ENCODE measurements at places on chromosomes 7 and 10.

GRCh38 chr7:143256932-143257331 is 6.3 kb upstream of the GSTK1 start:
- DNase-seq, result no peak

DNA sequence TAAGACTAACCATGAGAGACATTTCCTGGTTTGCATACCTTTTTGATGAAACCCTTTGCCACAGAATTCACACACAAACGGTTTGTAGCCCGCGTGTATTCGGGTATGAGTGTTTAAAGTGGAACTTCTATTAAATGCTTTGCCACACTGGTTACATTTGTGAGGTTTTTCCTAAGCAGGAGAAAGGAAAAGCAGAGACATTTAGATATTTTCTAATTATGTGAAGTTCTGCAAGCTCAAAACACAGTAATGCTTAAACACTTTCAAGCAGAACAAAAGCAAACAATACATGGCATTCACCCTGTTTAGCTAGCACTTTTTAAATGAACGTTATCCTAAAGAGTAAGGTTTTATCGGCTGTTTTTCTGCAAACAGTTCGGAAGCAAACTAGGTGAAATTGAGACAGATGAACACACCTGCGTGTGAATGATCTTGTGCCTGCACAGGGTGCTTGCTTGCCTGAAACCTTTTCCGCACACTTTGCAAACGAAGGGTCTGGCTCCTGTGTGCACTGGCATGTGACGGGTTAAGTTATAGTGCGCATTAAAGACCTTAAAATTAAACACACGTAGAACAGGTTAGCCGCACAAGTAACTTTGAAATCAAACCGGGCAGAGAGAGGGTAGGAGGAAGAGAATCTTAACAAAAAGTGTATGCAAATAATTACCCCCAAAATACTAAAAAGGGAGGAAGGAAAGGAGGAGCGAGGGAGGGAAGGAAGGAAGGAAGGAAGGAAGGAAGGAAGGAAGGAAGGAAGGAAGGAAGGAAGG is 1.6 kb downstream of the FEZF1 start:
- no peak for DNase-seq

- DNase-seq, result no peak
Measured at GRCh38 chr7:29239638-29240037, 45.1 kb downstream of the CHN2 start.

GRCh38 chr7:158051776-158052175 is 535.8 kb downstream of the PTPRN2 start:
- DNase-seq, result no peak

GRCh38 chr7:90677486-90678404 is 81.6 kb downstream of the CDK14 start:
- no peak for DNase-seq

DNA sequence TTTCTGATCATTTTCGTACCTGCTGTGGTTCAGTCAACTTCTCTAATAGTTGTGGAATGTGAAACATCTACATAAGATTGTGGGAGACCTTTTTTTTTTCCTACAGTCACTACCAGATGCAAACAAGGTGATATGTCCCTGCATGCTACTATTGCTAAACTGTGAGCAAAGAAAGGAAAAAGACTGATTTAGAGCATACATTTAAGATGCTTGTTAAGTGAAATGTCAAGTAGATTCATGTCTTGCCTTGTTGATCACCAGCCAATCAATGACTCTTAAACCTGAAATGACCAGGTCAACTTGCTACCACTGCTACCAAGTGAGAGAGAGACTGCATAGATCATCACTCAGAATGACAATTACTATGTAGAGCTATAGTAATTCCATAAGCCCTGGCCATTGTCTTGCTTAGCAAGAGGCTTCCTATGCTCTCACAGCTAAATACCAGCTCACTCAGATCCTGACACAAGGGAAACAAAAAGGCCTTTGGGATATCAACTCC is 84.3 kb upstream of the SKAP2 start:
- no peak for DNase-seq

GRCh38 chr7:151025924-151026671 is 1.8 kb upstream of the ATG9B start:
- DNase-seq, result no peak

DNA sequence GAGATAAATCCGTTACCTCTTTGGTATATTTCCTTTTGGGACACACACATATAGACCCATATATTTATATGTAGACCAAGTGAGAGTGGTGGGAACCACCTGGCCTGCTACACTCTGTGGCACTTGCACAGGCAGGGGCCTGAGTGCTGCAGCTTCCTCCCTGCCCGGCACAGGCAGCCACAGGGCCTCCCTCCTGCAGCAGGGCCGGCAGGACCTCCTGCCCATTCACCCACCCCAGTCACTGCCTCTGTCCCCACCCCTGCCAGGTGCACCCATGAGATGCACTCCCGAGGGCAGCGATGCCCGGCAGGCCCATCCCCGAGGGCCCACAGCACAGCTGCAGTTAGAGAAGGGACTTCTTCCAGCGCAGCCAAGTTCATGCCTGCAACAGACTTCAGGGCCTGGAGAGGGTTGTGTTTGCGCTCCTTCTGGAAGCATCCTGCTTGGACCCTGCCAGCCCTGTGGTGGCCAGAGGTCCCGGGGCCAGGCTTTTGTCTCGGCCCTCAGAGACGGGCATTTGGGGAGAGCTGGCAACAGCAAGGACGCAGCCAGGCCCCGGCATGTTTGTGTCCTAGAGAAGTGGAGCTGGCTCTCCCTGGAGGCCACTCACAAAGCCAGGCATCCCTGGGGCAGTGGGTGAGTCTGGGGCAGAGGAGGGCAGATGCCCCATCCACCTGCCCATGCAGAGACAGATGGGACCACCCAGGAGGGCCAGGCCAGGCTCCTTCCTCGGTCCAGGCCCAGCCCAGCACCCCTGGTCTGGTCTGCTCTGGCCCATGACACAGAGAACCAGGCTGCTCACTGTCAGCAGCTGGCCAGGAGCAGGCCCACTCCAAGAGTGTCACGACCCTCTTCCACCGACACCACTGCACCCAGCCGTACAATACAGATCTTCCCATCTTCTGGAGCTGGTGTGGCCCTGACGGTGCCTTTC is 41.4 kb downstream of the PWWP2B start:
- no peak for DNase-seq

DNA sequence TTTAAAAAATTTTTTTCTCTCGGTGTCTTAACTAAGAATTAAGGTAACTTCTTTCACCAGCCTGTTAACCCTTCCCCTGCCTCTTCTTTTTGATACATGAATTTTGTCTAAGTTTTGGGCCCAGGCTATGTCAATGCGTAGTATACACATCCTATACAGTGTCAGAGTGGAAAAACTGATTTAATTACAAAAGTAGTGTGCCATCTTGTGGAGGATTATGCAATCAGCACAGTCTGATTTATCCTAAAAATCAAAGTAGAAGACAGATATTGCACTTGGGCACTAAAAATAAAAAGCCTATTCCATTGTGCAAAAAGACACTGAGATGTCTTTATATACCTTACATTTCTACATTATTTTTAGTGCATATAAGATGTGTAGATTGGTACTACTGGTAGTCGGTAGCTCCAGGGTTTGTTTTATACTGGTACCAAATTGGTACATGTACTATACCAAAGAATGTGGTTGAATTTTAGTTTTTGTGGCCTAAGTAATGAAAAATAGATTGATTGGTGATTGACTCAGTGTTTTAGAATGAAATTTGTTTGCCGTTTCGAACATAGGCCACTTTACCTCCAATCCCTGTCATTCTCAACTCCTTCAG is 96.6 kb downstream of the MKLN1 start:
- no peak for DNase-seq

- DNase-seq, result no peak
Measured at GRCh38 chr7:158710651-158711102, 6.1 kb upstream of the NCAPG2 start.

DNA sequence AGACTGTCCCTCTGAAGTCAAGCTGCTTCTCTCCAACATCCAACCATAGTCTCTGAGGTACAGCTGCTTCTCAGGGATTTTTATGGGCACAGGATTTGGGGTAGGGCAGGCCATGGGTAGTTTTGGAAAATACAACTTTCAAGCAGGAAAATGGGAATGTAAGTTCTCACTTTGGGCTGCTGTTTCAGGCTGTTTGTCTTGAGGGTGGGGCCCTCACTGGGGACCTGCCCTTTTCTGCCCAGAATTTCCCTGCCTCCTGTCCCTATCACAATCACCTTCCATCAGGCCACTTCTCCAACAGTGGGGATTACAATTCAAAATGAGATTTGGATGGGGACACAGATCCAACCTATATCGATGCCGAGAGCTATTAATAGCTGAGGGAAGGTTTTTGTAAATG is 24.5 kb downstream of the SSMEM1 start:
- no peak for DNase-seq

- DNase-seq, result no peak
Measured at GRCh38 chr7:138246428-138246827, 170.2 kb downstream of the AKR1D1 start.

GRCh38 chr7:116316838-116317628 is 106.7 kb downstream of the TES start:
- DNase-seq, result peak; percentile 24

DNA sequence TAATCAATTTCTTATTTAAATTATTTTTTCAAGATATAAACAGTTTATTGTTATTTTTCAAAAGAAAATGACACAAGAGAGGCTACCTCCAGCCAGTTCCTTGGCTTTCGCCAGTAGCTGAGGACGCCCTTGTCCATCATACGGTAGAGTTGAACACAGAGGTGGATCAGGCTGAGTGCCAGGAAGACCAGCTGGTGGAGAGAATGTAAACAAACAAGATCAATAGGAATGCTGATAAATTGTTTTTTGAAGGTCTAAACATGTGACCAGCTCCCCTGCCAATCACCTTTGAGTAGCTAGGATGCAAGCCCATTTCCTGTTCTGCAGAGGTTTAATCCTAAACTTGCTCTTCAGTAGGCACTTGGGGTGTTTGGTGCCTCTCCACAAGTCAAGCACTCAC is 138.9 kb downstream of the PKD1L1 start:
- DNase-seq, result no peak

DNA sequence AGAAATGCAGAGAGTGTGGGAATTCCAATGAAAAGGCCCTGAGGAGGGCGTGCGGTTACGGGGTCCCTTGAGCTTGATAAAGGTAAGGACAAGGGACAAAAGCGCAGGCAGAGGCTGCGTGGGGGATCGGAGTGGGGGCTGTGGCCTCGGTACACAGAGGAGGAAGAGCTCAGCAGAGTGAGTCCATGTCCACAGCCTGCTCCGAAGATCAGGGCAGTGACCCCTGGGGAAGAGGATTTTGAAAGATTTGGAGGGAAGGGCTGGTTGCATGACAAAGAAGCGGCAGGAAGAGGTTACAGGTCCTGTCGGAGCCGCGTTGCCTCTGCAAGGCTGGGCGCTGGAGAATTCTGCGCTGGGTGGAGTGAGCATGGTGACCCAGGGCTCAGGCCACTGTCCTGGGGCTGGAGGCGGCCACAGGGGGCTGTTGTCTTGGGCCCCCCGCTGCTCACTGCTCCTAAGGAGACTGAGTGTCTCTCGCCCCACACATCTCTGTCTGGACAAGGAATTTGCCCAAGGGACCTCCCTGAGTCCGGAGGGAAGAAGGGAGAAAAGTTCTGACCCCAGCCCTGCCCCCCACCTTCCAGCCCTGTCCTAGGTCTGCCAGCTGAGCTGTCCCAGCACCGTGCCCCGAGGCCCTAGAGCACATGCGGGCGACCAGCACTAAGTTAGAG is 69.8 kb upstream of the INSIG1 start:
- no peak for DNase-seq

GRCh38 chr7:11170175-11170574 is 196.5 kb downstream of the PHF14 start:
- DNase-seq, result no peak

- no peak for DNase-seq
Measured at GRCh38 chr7:121369462-121369861, 26.6 kb downstream of the FAM3C start.

- DNase-seq, result no peak
Measured at GRCh38 chr10:64518456-64518855, 997.3 kb downstream of the REEP3 start.

DNA sequence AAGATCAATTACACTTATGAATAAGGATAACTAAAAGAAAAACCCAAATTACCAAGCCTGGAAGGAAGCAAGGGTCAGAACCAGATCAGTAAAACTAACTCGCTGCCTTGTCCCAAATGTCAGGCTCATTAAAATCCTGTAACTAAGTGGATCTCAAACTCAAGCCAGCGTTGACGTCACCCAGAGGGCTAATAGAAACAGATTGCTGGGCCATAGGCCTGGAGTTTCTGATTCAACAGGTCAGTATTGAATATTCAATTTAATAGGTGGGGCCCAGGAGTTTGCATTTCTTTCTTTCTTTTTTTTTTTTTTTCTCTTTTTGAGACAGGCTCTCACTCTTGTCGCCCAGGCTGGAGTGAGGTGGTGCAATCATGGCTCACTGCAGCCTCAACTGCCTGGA is 397.0 kb downstream of the CALN1 start:
- no peak for DNase-seq

GRCh38 chr10:31808258-31809218 is 120.1 kb downstream of the ARHGAP12 start:
- no peak for DNase-seq

DNA sequence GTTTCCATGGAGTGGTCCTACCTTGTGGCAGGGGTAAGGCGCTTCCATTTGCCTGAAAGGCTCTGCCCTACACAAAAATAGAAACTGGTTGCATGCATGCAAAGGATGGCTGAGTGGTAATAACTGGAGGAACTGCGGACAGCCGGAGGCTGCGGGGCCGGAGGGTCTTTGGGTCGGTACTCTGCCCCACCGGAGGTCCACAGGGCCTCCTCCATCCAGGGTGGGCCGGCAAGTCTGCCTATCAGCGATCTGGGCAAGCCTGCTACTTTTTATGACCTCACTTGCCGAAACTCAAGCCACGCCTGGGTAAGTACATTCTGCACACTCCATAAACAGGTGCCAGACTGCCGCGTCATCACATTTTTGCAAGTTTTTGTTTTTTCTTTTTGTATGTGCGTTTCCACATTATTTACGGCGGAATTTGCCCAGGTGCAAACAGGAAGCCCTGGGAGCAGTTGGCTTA is 30.0 kb downstream of the TACC2 start:
- DNase-seq, result no peak

- DNase-seq, result no peak
Measured at GRCh38 chr7:91660734-91661356, 219.7 kb downstream of the MTERF1 start.

GRCh38 chr7:55272328-55272727 is 92.8 kb upstream of the LANCL2 start:
- no peak for DNase-seq

DNA sequence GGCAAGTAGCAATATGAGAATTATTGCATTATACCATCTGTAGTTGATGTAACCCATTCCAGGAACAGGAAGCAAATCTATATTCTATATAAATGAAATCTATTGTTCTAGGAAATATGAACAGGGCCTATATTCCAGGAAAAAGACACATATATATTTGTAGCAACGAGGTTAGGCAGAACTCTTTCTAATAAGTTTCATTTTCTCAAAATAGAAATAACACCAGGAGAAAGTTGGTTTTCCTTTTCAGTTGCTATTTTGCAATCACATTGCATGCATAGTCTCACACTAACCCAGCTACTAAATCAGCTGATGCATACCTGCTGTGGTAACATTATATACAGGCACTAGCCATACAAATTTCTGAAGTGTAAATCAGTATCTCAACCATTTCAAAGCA is 6.2 kb upstream of the IFIT2 start:
- DNase-seq, result no peak

GRCh38 chr10:123583639-123584418 is 82.3 kb upstream of the GPR26 start:
- peak; percentile 32 for DNase-seq

GRCh38 chr7:11313801-11314200 is 340.1 kb downstream of the PHF14 start:
- DNase-seq, result no peak

GRCh38 chr7:154867068-154867467 is 135.9 kb downstream of the PAXIP1 start:
- DNase-seq, result no peak

GRCh38 chr10:84685047-84685660 is 356.8 kb downstream of the CCSER2 start:
- DNase-seq, result no peak
